ENCODE measurements at places on chromosomes 6 and 20. TPM values are rescaled to one million over a fixed set of nuclear protein-coding genes. Genes with fewer than 3 reads are reported as not detected.

The SYCP2 gene
- total RNA-seq: 0.69 TPM

The CST11 gene
- total RNA-seq: not detected

- peak; percentile 33 for DNase-seq
- H3K36me3 ChIP-seq: no peaks in the 10 kb centered on the region
- peak overlapping the region; percentile 53 for H3K4me3 ChIP-seq
- H3K27ac ChIP-seq: peak overlapping the region; percentile 80
Observed at GRCh38 chr6:137512757-137513605, 18.8 kb upstream of the OLIG3 start.

DNA sequence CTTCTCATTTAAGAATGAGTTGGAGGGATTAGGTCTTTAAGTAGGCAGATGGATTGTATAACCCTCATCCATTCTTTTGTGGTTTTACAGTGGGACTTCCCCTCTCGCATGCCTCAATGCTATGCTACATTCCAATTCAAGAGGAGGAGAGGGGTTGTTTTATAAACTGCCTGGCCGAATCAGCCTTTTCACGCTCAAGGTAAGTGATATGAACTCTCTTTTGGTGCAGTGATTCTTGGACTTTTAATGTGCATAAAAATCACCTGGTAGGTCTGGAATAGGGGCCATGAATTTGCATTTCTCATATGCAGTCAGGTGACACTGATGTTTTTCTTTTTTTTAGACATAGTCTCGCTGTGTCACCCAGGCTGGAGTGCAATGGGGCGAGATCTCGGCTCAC, 10.8 kb downstream of the ASXL1 start:
- H3K4me1 ChIP-seq: no peaks in the 10 kb centered on the region
- no peaks in the 10 kb centered on the region for H3K36me3 ChIP-seq
- peaks cover 26% of the 10 kb centered on the region for H3K27me3 ChIP-seq
- no peak overlapping the region for H3K27ac ChIP-seq
- no peak for DNase-seq

All from WTC11 (cell line).